HCT116 (cell line): ENCODE measurements at places on chromosomes 13 and 19.

DNA sequence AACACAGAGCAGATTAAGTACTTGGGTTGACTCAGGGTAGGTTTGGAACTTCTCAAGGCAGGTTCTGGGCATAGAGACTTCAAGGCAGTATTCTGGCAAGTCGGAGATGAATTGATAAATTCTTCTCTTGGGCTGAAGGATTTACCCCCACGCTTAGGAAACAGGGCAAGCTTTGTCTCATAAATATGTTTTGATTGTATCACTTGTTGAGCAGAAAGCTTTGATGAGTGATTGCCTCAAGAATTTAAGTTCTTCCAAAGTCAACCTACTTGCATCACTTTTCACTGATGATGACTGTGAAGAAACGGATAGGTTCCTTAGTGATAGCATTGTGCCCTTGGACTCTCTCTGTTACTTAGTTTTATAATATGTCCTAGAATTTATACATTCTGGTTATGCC, 258.6 kb upstream of the DACH1 start:
- DNase-seq: no peak

DNA sequence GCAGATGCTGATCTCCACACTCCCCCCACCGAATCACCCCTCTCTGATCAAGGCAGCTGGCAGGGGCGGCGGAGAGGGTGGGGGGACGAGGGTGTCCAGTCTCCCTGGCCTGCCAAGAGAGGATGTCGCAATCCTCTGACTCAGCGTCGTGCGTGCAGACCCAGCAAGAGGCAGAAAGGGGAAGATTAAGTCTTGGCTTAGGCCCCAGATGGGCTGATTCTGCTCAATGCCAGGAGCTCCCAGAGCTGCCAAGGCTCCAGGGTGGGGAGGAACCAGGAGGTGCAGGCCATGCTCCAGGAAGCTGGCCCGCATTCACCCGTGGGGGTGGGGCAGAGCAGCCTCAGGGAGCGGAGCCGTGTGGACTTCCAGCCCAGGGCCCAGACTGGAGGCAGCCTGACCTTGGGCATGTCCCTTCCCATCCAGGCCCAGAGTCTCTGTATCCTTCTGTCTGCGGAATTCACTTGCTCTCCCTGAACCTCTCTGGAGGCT, 6.6 kb upstream of the BCL3 start:
- DNase-seq: peak; percentile 98

DNA sequence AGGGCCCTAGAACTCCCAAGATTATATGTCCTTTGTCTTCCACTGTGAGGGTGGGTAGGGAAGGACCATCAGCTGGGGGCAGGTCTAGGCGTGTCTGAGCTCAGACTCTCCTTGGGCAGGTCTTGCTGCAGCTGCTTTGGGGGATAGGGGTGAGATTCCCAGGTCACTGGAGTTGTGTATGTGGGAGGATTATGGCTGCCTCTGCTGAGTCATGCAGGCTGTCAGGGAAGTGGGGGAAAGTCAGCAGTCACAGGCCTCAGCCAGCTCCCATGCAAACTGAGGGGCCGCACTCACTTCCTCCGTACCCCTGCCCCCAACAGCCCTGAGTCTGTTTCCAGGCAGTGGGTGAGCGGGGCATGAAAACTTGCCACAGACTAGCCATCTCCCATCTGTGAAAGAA, 600.8 kb downstream of the DIAPH3 start:
- no peak for DNase-seq

DNA sequence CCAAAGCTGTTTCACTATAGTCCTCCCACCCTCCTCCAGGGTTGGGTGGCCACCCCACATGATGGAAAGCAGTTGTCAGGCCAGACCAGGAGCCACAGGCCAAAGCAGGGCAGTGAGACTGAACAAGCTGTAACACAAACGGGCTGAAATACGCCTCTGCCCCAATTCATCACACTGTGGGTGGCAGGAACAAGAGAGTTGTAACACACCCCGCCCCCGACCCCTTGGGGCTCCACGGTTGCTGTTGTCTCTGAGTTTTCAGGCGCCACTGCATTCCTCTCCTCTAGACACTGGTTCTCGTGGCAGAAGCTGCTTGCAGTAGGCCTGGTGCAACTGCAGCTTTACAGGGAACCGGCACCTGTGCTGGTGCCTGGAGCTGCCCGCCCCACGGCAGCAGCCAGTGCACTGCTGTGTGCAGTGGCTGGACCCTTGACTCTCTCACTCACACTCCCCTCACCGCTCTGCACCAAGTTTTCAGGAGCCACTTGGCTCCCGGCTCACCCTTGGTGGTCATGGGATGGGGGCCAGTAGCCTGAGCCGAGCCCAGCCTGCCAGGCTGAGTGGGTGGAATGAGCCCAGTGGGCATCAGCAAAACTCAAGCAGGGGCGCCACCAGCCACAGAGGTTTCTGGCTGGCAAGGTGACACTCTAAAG, 1314.5 kb upstream of the MIR17HG start:
- DNase-seq: no peak

- no peak for DNase-seq
Observed at GRCh38 chr19:13615890-13616289, 109.6 kb upstream of the CACNA1A start.

DNA sequence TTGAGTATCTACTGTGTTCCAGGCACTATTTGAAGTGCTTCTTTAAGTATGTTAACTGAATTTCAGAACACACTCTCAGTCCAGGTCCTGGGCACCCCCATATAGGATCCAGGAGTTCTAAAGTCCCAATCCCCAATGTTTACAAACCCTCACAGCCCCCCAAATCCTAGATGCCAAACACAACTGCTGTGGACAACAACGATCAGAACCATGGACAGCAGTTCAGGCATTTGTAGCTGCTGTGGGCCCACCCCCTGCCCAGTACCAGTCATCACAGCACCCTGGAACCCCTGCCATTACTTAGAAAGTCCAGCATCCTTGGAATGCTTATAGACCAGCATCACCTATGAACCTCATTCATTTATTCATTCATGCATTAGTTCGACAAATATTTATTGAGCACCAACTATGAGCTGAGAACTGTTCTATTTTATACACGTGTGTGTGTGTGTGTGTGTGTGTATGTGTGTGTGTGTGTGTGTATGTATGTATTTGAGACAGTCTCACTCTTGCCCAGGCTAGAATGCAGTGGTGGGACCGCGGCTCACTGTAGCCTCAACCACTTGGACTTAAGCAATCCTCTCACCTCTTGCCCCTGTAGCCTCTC, 19.3 kb upstream of the SDHAF1 start:
- no peak for DNase-seq

GRCh38 chr19:4403005-4403761, 743 bp downstream of the CHAF1A start:
- DNase-seq: no peak

- DNase-seq: no peak
Observed at GRCh38 chr13:37369616-37370015, 229.0 kb downstream of the POSTN start.

- no peak for DNase-seq
Observed at GRCh38 chr13:113846636-113847318, 17.1 kb downstream of the GAS6 start.

DNA sequence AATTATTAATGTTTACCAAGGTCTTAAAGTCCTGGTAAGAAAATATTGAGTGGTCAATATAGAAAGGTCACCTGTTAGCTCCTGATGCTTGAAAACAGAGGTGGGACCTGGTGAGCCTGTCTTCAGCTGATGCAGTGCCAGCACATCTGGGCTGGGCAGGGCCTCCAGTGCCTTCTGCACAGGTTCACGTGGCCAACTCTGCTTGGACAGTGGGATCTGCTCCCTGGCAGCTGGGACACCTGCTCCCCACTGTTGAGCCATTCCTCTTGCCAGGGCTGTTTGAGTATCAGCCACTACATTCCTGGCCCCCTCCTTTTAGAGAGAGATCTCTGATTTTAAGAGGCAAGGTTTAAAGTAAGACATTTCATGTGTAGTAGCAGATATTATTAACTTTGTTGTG, 135.0 kb downstream of the TM9SF2 start:
- no peak for DNase-seq

- no peak for DNase-seq
Observed at GRCh38 chr13:28401303-28402056, 93.4 kb downstream of the FLT1 start.

GRCh38 chr19:54252243-54252642, 4.8 kb downstream of the LILRB5 start:
- no peak for DNase-seq

DNA sequence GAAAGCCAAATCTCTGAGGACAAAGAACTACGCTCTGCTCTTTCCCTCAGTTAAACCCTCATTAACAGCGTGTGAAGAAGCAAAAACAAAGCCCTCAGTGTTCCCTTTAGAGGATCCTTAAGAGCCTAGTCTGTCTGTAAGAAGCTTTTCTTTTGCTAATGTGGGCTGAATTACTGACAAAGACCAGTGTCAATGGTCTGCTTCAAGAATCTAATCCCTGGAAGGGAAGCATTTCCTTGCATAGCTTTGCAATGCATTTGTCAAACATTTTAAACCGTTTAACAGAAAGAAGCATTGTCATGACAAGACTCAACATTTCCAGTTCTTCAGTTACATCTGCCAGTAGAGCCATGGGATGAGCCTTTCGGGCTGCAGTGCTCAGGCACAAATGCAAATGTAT, 64.9 kb downstream of the EDNRB start:
- no peak for DNase-seq

- DNase-seq: no peak
Observed at GRCh38 chr13:84399320-84400085, 517.2 kb upstream of the SLITRK1 start.

GRCh38 chr13:76129305-76130000, 493.3 kb downstream of the LMO7 start:
- DNase-seq: no peak
